ENCODE measurements at places on chromosomes 1 and 21.

DNA sequence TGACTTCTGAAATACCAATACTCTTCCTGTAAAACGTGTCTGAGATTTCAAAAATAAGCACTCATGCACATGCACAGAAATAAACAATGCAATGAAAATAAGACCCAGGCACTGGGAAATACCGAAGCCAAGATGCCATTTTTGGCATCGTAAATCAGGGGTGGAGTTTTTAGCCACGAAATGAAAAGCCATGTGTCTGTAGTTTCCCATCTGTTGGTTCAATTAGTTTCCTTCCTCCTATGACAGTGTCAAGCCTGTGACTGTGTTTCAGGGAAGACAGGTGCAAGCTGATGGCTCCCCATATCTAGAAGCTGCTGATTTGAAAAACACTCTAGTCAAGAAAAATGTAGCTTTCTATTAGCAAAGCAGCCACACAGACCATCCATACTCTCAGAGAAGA is 480.4 kb upstream of the CAMK1G start:
- no peak for DNase-seq

DNA sequence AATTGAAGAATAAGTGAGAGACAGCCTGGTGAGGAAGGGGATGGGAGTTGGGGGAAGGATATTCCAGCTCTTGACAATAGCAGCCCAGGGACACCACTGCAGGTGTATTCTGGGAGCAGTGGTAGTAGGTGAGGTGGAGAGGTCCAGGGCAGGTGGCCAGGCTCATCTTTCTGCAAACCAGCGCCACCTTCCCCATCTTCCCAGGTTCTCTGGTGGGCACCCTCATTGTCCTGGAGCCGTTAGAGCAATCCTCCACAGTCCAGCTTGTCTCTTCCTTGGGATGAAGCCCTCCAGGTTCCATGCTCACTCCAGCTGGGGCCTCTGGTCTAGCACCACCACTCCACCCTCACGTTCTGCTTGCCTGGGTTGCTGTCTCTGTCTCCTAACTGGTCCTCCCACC is 97.0 kb downstream of the IER5 start:
- no peak for DNase-seq

GRCh38 chr1:101175466-101175865 is 61.4 kb upstream of the S1PR1 start:
- no peak for DNase-seq

- no peak for DNase-seq
These were observed 129.6 kb upstream of the COA6 start for GRCh38 chr1:234243521-234244260.

DNA sequence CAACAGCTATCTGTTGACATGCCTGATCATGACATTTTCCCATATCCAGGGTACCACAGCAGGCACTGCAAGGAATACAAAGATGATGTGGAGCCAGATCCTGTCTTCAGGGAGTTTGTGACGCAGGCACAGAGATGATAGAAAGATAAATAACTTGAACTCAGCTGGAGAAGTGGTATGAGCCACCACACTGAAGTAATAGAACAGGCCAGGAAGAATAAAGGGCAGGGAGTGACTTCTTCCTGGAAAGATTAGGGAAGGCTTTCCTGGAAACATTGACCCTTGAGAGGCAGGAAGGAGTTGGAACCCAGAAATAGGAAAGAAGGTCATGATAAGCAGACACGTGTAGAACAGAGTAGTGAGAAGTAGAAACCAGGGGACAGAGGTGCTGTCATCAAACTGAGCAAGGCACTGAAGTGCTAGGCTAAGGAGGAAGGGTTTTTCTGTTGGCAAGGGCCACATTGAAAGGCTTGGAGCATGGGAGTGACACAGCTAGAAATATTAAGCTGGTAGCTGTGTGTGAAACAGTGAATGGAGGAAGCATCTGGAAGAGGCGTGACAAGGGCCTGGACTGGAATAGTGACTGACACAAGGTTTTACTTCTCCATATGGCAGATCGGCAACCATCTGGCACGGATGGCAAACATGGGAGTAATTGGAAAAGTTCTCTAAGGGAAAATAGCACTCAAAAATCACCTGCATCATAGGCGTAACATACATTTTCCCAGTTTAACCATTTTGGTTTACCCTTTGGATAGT is 68.4 kb downstream of the AK5 start:
- no peak for DNase-seq

DNA sequence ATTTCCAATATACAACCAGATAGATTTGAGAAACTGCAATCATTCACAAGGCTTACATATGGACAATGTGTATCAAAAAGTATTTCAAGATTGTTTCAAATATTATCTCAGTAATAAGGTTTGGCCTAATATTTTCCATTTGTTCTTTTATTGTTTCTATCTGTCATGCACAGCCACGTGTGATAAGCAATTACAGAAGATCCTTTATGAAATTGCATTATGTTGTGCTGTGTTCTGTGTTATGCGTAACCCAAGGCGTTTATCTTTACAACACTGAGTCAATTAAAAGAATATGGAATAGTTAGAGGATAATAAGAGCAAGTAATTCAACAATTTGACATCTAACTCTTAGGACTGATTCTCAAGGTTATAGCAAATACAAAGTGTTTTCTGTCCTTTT is 1009.3 kb upstream of the PRMT6 start:
- no peak for DNase-seq

- DNase-seq, result no peak
These were observed 7.8 kb downstream of the NRDC start for GRCh38 chr1:51870603-51871350.

All from activated naive CD4-positive, alpha-beta T cell treated with Interleukin-2 at 50 U/mL for 16 hours (primary cell).